Psoas muscle (tissue), 8 donors: ENCODE measurements at places on chromosomes 5 and 9. TPM values are rescaled to one million over a fixed set of nuclear protein-coding genes. Genes with fewer than 3 reads are reported as not detected.
A peak's percentile ranks its signal among the peaks of the same experiment; 100 is the strongest.

The MLANA gene
- not detected for total RNA-seq

The AGTPBP1 gene
- 25.9 TPM for total RNA-seq

The CHSY3 gene
- total RNA-seq = 0.71 TPM

The FRMD3 gene
- 38.7 TPM for total RNA-seq

The RLN2 gene
- total RNA-seq = not detected

The IER5L gene
- total RNA-seq = 2.7 TPM

The FOXD4L3 gene
- not detected for total RNA-seq

The PCDHGB7 gene
- total RNA-seq = 5.9 TPM

The INSYN2B gene
- total RNA-seq = not detected

The PRRC1 gene
- total RNA-seq = 16.2 TPM

The ELAVL2 gene
- total RNA-seq = 0.32 TPM

The PSAT1 gene
- total RNA-seq = 1.1 TPM

The CXCL14 gene
- 23.7 TPM for total RNA-seq

The ANXA2R gene
- 0.87 TPM for total RNA-seq

GRCh38 chr5:50963971-50964745, 297.7 kb downstream of the PARP8 start:
- no peak for DNase-seq

GRCh38 chr5:14557203-14557770, 24.3 kb upstream of the OTULINL start:
- DNase-seq = no peak

DNA sequence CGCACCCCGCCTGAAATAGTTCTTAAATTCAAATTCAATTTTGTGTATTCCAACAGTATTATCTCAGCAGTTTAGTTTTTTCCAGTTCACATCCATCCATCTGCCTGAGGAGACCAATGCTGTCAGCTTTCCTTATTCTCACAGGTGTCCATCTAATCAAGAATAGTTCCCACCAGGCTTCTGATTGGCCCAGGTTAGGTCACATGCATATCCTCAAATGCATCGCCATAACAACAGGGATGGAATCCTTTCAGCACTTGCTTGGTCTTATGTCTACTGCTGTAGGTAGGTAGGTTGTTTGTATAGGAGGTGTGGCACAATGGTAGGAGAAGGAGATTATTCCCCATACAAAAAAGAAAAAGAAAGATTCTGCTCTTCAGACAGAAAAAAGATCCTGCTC, 91.2 kb downstream of the UBE2R2 start:
- DNase-seq = no peak

GRCh38 chr5:136235321-136235720, 42.4 kb upstream of the SMIM32 start:
- no peak for DNase-seq

DNA sequence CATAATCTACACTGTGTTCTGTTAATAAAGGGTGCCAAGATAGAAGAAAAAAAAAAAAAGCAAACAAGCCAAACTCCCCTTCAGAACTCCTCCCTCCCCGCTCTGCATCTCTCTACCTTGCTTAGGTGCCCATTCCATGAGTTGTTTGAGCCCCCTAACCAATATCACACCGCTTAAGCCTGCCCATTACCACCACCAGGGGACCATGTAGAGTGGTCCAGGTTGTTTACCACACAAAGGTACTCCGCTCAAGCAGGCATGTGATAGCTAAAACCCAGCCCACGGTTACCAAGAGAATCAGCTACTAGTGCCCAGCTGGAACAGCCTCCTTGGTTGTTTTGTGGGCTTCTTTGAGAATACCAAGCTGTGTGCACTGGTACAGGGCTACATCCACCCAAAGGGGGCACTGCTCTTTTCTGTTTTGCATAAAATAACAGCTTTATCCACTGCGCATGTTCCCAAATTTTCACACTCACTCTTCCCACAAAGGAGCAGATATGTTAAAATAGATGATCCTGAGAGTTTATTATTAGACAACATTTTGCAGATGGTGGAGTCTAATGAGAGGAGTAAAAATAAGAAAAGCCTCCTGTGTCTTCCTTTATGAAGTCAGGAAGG, 304.1 kb downstream of the DEPDC1B start:
- no peak for DNase-seq

GRCh38 chr5:757346-757930, 27.1 kb downstream of the ZDHHC11B start:
- DNase-seq = peak; percentile 47

GRCh38 chr5:172837640-172838039, 3.6 kb downstream of the ERGIC1 start:
- peak; percentile 68 for DNase-seq

- peak; percentile 81 for DNase-seq
Observed at GRCh38 chr5:120457839-120458507, 6.1 kb upstream of the PRR16 start.

DNA sequence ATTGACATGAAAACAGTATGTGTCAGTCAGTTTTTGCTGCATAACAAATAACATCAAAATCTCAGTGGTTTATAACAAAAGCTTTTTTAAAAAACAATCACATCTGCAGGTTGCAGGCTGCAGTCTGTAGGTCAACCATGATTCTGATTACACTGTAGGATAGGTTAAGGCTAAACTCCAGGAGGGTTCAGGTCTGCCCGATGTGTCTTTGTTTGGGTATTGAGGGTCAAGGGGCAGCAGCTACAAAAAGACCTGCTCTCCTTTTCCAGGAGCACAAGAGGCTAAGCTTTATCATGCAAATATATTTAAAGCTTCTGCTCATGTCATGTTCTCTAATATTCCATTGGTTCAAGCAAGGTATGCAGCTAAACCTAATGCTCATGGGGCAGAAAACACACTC, 18.2 kb downstream of the GRIA1 start:
- DNase-seq = no peak

DNA sequence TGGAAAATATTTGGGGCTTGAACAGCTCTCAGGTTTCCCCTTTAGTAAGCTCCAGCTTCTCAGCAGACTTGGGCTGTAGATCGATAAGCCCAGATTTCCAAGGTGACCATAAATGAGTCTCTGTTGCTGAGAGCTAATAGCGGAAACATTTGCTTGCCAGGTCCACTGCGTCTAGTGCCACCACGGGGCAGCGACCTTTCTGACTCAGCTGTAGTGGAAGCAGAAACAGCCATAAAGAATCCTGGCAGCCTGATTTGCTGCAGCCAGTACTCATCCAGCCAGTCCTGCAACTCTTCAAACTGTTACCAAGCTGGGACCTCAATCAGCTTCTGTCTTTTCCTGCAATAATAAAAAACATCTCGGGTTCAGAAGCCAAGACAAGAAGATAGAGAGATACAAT, 241.7 kb downstream of the DOCK8 start:
- no peak for DNase-seq

- no peak for DNase-seq
Observed at GRCh38 chr5:172973127-172973916, 10.2 kb upstream of the ATP6V0E1 start.

- DNase-seq = no peak
Observed at GRCh38 chr9:83154087-83154736, 91.3 kb upstream of the RASEF start.

- no peak for DNase-seq
Observed at GRCh38 chr9:134968011-134968822, 50.5 kb upstream of the FCN1 start.

GRCh38 chr5:53671447-53671846, 111.0 kb downstream of the NDUFS4 start:
- DNase-seq = no peak

GRCh38 chr5:132656774-132657355, 1.1 kb upstream of the IL13 start:
- DNase-seq = no peak

- DNase-seq = no peak
Observed at GRCh38 chr5:121899346-121899745, 47.7 kb downstream of the FTMT start.

GRCh38 chr9:123812984-123813383, 116.9 kb downstream of the DENND1A start:
- no peak for DNase-seq

GRCh38 chr5:135124128-135124527, 90.1 kb upstream of the PITX1 start:
- no peak for DNase-seq

- DNase-seq = no peak
Observed at GRCh38 chr5:74179701-74180100, 460.8 kb downstream of the ENC1 start.

- no peak for DNase-seq
Observed at GRCh38 chr9:134034215-134035040, 9.1 kb downstream of the BRD3OS start.

GRCh38 chr5:138793575-138793974, 40.4 kb downstream of the CTNNA1 start:
- DNase-seq = no peak
